ENCODE measurements at places on chromosomes 7 and 10.

DNA sequence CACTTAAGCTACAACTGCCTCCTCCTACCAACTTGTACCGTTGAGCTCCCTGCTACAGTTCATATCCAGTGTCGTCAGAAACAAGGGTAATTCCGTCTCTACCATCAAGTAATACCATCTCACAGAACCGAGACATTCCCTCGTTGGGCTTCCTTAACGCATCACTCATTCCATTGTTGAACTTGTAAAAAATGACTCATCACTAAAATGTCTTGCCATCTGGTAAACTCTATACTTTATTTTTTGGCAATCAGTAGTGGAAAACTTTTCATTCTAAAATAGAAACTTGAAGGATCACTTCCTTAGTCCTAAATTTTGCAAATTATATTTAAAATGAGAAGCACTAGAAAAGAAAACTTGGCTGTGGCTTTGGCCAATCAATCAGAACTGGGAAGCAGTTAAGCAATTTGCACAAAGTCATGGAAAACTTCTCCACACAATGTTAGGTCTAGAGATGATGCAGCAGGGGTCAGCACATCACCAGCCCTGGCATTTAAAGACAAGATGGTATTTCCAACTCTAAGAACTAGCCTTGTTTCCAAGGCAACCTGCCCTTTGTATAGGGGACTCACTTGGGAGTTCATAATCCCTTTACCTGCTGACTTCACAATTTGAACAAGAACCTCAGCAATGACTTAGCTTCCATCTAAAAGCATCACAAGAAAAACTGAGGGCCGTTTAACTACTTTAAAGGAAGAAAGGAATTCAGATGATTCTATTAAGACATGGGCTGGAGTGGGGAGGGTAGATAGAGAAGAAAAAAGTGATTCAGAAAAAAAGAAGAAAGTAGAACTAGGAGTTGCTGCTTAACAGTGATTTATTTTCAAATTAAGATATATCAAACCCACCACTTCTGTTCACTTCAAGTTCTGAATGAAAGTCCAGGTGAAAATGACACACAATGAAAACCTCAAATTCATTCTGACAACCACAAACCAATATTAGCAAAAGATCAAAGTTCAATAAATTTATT, 288.1 kb downstream of the PARD3 start:
- peak; percentile 96 for DNase-seq

DNA sequence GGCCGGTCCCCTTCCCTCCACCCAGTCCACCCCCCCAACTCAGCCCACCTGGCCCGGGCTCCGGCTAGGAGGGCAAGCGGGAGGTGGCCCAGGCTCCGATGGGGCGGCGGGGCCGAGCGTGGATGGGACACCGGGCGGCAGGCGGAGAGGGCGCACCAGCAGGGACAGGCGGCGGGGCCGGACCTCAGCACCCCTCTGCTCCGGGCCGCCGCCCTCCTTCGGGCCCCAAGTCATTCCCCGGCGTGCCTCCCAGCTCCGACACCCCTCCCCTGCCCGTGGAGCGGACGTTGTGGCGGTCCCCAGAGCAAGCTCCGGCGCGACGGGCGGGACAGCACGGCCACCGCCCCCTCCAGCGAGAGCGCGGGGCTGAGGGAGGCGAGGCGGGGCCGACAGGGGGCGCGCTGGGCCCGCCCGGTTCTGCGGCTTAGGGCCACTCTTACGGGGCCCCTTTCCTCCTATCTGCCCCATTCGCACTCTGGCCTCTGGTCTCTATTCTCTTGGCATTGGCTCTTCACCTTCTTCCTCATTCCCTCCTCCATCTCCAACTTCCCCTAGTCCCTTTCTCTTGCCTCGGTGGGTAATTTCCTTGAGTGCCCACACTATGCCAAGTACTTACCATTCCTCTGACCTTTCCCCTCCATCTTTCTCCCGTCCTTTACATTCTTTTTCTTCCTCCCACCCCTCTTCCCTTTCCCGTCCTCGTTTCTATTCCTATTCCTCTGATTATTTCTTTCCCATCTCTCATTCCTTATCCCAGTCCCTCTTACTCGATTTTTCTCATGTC, 701 bp upstream of the GBX1 start:
- DNase-seq = peak; percentile 21

- DNase-seq = no peak
These were observed 5.1 kb downstream of the EVX1 start for GRCh38 chr7:27247452-27248426.

DNA sequence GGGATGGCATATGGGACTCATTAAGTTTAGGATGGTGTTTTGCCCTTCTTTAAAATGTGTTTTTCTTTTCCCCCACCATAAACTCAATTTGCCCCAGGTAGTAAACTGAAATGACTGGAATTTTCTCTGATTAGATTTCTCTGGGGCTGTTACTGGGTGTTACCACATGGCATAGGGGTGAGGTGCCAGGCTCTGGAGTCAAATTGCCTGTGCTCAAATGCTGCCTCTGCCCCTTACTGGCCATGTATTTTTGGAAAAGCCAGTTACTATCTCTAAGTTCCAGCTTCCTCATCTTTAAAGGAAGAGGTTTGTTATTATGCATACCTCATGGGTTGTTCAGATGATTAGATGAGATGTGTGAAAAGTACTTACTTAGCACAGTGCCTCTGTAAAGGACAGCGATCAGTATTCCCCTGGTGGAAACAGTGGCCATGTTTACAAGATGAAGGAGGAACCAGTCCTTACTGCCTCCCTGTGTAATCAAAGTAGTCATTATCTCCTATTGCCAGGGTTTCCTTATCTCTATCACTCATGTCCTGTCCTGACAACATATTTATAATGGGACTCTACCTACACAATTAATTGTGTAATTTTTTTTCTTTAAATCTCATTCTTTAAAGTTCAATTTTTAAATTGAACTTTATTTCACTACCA, 352.0 kb downstream of the KCNMA1 start:
- no peak for DNase-seq

GRCh38 chr10:124152139-124153022, 59.0 kb upstream of the CHST15 start:
- DNase-seq = peak; percentile 66

- DNase-seq = no peak
These were observed 13.9 kb downstream of the TAS2R60 start for GRCh38 chr7:143456992-143457793.

DNA sequence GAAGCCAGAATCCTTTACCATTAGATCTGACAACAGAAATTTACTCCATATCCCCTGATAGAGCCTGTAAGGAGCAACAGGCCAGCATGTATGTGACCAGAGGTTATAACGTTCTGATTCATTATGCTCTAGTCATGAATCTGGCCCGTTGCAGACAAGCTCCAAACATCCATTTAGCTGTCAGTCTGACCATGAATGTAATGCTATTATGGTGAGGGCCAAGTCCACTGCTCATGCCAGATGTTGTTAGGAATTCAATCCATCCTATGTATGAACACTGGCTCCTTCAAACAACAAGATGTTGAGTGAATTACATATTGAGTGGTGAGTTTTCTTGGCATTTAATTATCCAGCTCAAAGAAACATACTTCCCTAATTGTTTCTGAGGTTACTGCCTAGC, 610.1 kb upstream of the ANKRD30A start:
- no peak for DNase-seq

- no peak for DNase-seq
These were observed 6.9 kb upstream of the SUN1 start for GRCh38 chr7:825386-825785.

DNA sequence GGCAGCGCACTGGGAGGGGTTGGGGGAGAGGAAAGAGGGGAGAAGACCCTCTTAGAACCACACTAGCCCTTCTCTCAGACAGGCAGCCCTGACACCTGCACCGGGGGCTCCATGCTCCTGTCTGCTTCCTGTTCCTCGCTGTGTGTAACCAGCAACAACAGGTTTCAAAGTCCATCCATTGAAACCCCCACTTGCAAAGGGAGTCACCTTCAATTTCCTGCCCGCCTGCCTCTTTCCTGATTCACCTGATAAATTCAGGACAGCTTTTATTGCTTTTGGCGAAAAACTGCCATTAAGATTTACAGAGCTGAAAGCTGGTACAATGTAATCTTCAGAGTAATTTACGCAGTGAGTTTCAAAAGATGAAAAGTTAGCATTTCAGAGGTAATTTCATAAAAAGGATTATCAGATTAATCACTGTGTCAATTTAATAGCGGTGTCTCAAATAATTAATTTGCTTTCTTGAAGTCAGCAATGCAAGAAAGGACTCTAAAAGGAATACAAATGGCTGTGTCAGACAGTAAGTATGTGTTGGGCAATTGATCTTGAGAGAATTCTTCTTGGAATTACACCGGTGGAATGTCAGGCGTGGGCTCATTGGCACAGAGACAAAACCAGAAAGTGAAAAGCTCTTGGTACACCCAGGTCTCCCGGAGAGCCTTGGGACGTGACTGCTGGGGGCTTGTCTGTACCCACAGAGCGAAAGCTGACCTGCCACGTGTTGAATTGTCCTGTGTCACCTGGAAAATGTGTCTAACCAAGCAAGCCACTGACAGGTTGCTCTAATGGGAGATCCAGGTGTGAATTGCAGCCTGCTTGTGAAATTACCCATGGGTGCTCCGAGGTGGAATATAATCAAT, 60.7 kb downstream of the TMEM209 start:
- DNase-seq = peak; percentile 14

DNA sequence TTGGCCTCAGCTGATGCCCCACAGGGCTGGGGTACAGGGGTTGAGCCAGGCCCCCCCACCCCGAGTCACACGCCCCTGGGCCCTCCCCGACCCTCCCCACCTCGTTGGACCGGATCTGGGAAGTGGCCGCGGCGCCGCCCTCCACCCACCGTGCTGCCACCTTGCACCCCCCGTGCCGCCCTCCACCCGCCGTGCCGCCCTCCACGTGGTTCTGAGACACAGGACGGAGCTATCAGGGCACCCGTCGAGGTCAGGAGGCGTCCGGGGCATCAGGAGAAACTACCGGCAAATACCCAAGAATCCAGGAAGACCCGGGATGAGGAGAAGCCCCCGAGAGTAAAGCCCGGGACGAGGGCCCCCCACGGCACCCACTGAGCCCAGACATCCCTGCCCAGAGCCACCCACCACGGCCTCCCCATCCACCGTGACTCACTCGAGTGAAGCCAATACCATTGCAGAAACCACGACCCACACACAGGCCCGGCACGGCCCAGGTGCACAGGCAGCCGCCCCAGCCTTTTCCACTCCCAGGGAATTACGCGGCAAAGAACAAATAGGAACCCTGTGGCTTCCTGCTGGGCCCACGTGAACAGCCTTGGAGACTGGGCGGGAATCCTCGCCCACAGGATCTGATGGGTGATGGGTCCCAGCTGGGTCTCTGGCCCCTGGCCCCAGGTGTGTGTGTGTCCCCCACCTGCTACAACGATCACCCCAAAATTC, 34.0 kb downstream of the ADAP1 start:
- DNase-seq = peak; percentile 12

- no peak for DNase-seq
These were observed 624.5 kb downstream of the PARD3 start for GRCh38 chr10:34190580-34190979.

GRCh38 chr7:78017591-78018100, 219.1 kb downstream of the PHTF2 start:
- DNase-seq = no peak

GRCh38 chr10:130994845-130995244, 316.7 kb downstream of the TCERG1L start:
- DNase-seq = no peak

DNA sequence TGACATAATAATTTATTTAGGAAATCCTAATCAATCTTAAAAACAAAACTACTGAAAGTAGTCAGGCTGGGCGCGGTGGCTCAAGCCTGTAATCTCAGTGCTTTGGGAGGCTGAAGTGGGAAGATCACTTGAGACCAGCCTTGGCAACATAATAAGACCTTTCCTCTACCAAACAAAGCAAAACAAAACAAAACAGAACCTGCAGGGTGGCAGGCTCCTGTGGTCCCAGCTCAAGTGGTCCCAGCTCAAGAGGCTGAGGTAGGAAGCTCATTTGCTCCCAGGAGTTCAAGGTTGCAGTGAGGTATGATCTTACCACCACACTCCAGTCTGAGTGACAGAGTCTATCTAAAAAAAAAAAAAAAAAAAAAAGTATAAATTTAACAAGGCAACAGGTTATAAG, 748.0 kb downstream of the CNTNAP2 start:
- no peak for DNase-seq

- no peak for DNase-seq
These were observed 106.2 kb downstream of the KAT6B start for GRCh38 chr10:74932648-74933047.

- no peak for DNase-seq
These were observed 15.5 kb downstream of the FAM241B start for GRCh38 chr10:69645296-69646184.
